ENCODE measurements at places on chromosomes 6 and 20.

GRCh38 chr20:34074101-34074760 is 37.8 kb downstream of the EIF2S2 start:
- no peak for DNase-seq

GRCh38 chr20:50338479-50339391 is 148.1 kb downstream of the CEBPB start:
- DNase-seq = peak; percentile 52

DNA sequence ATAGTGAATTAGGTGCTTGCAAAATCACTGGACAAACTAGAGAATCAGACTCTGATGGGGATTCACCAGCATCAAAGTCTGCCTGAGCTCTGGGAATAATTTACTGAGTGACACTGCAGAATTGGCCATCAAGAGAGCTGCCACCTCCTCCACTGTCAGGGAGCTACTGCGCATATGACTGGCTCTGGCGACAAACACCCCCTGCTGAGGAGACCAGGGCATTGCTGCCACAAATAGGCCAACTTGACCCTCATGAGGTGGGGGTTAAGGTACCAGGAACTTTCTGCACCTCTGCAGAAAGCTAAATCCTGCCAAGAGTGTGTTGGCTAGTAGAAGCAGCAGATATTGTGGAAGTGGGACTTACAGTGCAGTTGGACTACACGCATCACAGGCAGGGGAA is 88.0 kb downstream of the CDS2 start:
- no peak for DNase-seq

GRCh38 chr6:135403584-135403983 is 94.0 kb downstream of the AHI1 start:
- DNase-seq = no peak

DNA sequence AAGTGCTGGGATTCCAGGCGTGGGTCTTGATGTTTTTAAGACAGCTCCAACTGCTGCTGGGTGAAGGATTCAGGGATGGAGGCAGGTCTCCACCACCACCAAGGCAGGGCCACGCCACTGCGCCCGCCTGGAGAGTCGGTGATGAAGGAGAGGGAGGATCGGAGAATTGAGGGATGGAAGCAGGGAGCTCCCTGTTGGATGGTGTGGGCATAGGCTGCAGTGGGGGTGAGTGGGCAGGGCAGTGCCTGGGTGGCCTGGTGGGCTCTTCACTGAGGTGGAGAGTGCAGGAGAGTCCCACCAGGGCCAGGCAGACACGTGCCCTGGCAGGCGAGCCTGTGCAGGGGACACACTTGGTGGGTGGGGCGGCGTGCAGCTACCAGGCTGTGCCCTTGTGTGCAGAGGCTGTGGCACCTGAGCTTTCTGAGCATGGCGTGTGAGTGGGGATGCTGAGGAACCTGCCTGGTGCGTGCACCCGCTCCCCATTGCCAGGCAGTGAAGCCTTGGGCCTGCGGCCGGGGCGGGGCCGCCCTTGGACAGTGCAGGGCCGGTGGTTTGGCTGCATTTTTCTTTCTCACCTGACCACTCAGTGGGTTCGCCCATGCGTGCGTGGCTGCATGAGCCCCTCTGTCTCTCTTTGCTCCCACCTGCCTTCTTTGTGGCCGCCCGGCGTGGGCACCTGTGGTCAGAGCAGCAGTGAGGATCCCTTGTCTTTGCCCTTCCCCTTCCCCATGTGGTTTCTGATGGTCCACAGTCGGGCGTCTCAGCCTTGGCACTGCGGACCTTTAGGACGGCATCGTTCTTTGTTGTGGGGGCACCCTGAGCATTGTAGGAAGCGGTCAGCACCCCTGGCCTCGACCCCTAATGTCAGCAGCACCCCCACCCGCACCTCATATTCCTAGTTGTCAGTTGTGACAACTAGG is 11.3 kb downstream of the RBM38 start:
- no peak for DNase-seq

DNA sequence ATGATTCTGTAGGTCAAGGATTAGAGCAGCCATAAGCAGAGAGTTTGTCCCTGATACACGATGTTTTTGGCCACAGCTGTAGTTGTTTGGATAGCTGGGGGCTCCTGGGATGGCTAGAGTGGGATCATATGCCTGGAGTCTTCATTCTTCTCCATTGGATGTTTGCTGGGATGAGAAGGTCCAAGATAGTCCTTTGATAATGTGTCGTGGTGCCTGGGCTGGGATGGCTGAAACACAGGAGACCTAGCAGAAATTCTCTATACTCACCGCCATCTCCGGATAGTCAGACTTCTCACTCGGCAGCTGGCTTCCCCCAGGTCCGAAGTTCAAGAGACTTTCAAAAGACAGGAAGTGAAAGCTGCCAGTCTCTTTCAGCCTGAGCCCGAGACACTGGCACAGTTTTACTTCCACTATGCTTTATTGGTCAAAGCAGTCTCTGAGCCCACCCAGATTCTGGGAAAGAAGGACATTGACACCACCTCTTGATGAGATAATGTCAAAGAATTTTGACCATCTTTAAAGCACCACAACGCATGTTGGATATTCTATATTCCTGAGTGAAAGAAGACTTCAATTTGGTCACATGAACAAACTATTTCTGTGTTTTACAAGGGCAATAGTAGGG is 16.0 kb downstream of the MARCKS start:
- peak; percentile 64 for DNase-seq

GRCh38 chr6:44078827-44079671 is 48.2 kb downstream of the MRPL14 start:
- peak; percentile 70 for DNase-seq

DNA sequence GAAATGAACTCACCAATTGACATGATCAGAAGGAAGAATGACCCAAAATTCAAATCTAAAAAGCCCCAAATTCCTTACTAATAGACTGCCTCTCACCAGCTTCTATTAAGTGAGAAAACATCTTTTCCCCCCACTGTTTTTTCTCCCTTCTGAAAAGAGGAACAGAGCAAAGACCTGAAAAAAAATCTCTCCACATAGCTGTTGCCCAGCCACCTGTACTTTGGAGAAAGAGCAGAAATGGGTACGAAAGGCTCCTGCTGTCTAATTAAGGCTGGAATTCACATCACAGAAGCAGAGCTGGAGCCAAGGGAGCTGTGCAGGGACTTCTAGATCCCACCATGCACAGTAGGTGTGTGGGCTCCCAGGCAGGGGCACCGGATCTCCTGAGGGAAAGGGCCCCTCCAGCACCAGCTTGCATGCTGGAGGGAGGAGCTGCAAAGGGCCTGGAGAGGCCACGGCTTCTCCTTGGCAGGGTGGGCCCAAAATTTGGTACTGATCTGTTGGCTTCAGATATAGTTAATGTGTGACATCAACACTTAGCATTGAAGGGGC is 73.2 kb upstream of the DUSP22 start:
- no peak for DNase-seq

DNA sequence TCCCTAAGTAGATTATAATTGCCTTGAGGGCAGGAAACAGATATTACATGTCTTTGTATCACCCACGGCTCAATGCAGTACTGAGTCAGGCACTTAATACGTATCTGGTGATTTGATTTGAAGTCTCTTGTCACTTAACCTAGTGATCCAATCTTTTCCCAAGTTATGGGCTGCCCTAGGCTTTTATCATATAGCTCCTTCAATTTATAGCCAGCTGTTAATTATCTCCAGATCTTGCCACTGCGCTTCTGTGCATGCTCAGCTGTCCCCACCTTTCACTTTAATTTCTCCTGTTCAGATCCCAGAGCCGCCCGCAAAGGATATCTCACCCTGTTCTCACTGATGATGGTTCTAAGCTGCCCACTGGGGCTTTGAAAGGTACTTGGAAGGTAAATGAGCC is 41.9 kb downstream of the SNHG17 start:
- DNase-seq = no peak

- no peak for DNase-seq
Measured at GRCh38 chr20:31951203-31951529, 680 bp downstream of the PDRG1 start.

- DNase-seq = no peak
Measured at GRCh38 chr6:166806962-166807757, 149.2 kb downstream of the RNASET2 start.

DNA sequence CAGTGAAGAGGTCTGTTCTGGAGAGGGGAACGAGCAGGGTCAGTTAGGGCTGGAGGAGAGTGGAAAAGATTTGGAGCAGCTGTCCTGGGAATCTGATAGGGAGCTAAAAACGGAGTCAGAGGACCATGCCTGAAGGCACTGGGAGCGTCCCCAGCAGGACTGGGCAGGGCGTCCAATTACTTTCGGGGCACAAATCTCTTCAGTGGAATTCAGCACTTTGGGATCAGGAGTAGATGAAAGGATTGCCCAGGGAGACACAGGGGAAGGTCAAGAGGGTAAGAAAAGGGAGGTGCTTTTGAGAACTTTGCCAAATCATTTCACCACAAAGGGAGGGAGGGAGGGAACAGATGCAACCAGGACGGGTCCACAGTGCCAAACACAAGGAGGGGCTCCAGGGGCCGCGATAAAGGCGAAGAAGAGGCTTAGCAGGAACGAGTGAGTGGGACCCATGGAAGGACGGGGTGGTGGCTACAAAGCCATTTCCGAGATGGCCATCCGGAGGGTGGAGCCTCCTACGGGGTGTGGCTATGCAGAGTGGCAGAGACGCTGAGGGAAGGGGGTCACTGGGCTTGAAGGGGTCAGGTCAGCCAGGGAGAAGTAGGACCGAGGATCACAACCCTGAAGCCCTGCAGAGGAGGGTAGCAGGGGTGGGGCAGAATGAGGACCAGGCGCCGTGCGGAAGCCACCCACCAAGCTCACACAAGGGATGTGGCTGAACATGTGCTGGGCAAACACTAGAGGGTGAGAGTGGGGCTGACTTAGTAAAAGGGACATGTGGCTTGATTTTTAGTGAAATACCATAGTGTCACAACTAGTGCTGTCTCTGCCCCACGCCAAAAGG is 180.0 kb upstream of the RREB1 start:
- DNase-seq = peak; percentile 57

- no peak for DNase-seq
Measured at GRCh38 chr20:8155229-8155628, 23.2 kb downstream of the PLCB1 start.

GRCh38 chr20:9281803-9282202 is 212.9 kb downstream of the PLCB4 start:
- DNase-seq = no peak

- no peak for DNase-seq
Measured at GRCh38 chr6:111592726-111593511, 12.8 kb downstream of the TRAF3IP2 start.

GRCh38 chr6:15008269-15008668 is 237.6 kb upstream of the JARID2 start:
- no peak for DNase-seq

- DNase-seq = no peak
Measured at GRCh38 chr20:40654876-40655275, 34.2 kb downstream of the MAFB start.

DNA sequence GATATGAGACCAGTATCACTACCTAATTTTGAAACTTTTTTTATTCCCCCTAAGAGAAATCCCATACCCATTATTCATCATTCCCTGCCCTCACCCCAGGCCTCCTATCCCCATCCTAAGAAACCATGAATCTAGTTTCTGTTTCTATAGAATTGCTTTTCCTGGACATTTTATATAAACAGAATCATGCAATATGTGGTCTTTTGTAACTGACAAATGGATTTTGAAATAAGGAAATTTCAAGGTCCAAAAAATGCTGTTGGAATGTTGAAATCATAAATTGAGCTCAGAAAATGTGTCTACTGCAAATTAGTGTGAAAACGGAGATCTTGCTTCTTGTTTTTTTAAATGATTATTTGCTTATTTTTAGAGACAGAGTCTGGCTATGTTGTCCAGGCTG is 25.1 kb downstream of the RNF217 start:
- no peak for DNase-seq

DNA sequence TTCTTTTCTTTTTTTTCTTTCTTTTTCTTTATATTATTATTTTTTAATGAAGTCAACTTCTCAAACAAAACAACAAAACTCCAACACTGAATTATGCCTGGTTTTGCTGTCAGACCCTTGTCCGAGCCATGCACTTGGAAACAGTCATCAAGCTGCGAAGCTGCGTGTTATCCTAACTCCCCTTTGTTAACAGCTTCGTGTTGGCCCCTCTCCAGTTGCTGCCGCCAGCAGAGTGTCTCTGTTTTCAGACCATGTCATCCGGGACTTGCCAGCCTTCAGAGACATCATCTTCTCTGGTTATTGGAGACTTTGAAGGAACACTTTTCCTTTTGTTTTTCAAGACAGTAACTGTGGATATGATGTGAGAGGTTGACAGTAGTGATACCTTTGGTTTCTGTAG is 83.1 kb downstream of the TRMT11 start:
- no peak for DNase-seq

DNA sequence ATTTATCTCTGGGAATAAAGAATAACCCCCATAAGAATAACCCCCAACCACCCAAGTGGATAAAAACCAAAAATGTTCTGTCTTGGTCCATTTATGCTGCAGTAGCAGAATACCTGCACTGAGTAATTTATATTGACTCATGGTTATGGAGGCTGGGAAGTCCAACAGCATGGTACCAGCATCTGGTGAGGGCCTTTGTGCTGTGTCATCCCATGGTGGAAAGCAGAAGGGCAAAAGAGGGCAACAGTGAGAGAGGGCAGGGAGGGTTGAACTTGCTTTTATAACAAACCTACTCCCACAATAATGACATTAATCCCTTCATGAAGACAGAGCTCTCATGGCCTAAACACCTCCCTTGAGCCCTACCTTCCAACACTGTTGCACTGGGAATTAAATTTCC is 133.7 kb downstream of the ERMARD start:
- no peak for DNase-seq

- DNase-seq = peak; percentile 92
Measured at GRCh38 chr6:11341867-11342266, 109.4 kb upstream of the NEDD9 start.

GRCh38 chr20:40583205-40583604 is 105.8 kb downstream of the MAFB start:
- DNase-seq = peak; percentile 83

DNA sequence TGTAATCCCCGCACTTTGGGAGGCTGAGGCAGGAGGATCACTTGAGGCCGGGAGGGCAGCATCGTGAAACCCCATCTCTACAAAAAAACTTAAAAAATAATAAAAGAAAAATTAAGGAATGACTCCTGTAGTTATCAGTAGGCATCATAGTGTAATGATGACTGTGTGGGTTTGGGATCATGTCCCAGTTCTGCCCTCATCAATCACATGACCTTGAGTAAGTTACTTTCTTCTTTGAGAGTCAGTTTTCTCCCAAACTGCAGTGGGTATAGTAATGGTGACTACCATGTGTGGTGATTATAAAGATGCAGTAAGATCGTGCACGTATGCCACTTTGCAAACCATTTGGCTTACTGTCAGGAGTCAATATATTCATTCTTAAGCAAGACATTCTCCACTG is 89.2 kb downstream of the TXNDC5 start:
- no peak for DNase-seq

DNA sequence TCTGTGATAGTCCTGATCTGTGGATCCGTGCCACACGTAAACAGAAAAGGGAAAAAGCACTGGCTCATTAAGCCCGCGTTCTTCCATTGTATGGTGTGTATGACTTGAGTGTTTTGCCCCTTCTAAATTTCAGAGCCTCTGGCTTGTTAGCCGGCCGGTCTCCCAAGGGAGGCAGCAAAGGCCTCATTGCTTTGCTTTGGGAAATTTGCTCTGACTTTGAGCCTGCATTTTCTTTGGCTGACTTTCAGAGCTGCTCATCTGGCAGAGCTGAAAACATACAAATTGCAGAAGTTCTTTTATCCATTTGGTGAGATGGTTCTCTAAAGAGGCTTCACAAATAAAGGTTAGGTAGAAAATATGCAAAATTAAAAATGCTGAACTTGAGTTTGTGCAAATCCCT is 123.0 kb downstream of the UTRN start:
- DNase-seq = no peak

- no peak for DNase-seq
Measured at GRCh38 chr6:166866839-166867637, 89.3 kb downstream of the RNASET2 start.
